Peyer's patch (tissue), 4 donors: ENCODE measurements at places on chromosomes 16 and 17. TPM values are rescaled to one million over a fixed set of nuclear protein-coding genes. Genes with fewer than 3 reads are reported as not detected.

Gene ZNF263
- total RNA-seq, result 21.0 TPM

Gene HSD3B7
- 38.8 TPM for total RNA-seq

Gene CHST6
- 50.2 TPM for total RNA-seq

Gene NOG
- total RNA-seq, result not detected

Gene PRAC2
- total RNA-seq, result not detected

Gene EME1
- 2.7 TPM for total RNA-seq
